T1000 (cell line): ENCODE measurements at places on chromosomes 4 and X.

- no peak for DNase-seq
These were observed 184.4 kb upstream of the CASK start for GRCh38 chrX:42107495-42108488.

- no peak for DNase-seq
These were observed 25.3 kb downstream of the STIM2 start for GRCh38 chr4:26885912-26886274.

GRCh38 chrX:154125391-154126040 lies 18.5 kb upstream of the OPN1LW start:
- no peak for DNase-seq

DNA sequence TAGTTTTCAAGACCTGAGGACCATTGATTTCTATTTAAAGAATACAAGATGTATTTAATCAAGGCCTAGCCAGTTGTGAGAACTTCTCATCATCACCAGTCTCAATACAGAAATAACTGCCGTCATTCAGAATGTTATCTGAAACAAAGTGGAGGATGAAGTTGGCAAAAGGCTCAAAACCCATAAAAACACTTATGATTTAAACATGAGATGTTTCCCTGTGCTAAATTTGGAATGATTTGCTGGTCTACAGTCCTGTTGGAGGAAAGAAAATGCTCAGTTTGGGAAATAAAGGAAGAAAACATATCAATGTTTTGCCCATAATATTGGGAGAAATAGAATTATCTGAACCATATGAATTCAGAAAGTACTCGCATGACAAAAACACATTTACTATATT lies 192.2 kb downstream of the ADGRA3 start:
- no peak for DNase-seq

- DNase-seq = no peak
These were observed 140.9 kb downstream of the MAPK10 start for GRCh38 chr4:86218746-86219473.

DNA sequence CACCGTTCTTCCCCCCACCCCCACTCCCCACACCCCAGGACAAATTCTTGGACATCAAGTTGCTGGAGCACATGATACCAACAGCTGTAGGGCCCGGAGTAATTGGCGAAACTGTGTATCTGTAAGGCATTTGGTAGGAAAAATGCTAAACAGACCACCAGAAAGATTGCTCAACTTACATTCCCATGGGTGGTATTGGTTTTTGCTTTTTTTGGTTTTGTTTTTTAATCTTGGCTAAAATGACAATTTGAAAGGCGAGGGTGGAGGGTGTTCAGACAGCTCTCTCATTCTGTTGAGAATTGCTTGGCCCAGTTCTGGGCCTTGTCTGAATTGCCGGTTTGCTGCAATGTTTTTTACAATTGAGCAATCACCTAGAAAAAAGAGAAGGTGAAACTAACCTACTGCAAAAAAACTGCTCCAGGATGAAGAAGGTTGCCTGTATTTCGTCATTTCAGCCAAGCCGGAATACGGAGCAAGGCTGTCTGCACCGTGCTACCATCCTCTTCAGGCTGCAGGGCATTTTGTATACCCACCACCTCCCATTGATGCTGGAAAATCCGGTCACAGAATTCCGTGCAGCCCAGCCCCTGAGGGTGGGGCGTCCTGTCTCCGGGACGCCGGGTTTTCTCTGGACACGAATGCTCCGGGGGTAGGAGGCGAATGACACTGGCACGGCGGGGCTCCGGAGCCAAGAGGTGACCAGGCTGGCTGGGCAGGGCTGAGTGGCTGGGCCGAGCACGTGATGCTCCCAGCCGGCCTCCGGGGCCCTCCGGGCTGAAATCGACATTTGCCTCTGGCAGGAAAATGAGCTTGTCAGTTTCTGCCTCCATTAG lies at the start of gene CLCN4:
CLCN4 (plus strand) TSS at position 777 of the 833 bp plus-strand sequence. CDS start 28,058 bp downstream, outside the sequence.
- no peak for DNase-seq

DNA sequence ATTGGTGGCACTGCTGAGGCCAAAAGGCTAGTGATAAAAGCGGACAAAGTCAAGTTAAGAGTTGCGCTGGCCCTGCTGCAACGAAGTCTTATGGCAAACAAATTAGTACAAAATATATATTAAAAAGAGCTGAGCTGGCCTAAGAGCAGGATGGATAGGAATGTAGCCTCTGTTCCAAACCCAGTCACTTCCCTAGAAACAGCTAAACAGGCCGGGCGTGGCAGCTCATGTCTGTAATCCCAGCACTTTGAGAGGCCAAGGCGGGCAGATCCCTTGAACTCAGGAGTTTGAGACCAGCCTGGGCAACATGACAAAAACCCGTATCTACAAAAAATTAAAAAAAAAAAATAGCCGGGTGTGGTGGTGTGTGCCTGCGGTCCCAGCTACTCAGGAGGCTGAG lies 32.4 kb upstream of the UGDH start:
- DNase-seq = no peak

- DNase-seq = no peak
These were observed 28.3 kb downstream of the LANCL3 start for GRCh38 chrX:37599729-37600128.

- no peak for DNase-seq
These were observed 118.1 kb upstream of the EMCN start for GRCh38 chr4:100635899-100636298.

GRCh38 chrX:72115380-72115779 lies 16.3 kb downstream of the RTL5 start:
- no peak for DNase-seq

GRCh38 chr4:26334366-26334765 lies 13.6 kb downstream of the RBPJ start:
- DNase-seq = no peak

- DNase-seq = no peak
These were observed 32.5 kb upstream of the DDX3X start for GRCh38 chrX:41301438-41301824.

GRCh38 chrX:134443461-134443860 lies 16.5 kb upstream of the HPRT1 start:
- no peak for DNase-seq

- DNase-seq = no peak
These were observed 22.1 kb downstream of the SLIT2 start for GRCh38 chr4:20273793-20274192.
